Gastroesophageal sphincter (tissue), 4 donors: ENCODE measurements at places on chromosomes 5 and 9. TPM values are rescaled to one million over a fixed set of nuclear protein-coding genes. Genes with fewer than 3 reads are reported as not detected.

Gene DDX41
- total RNA-seq = 67.0 TPM

Gene PCDHAC2
- 1.6 TPM for total RNA-seq

Gene PCDHGA4
- total RNA-seq = 8.0 TPM

Gene STK32A
- 0.77 TPM for total RNA-seq

Gene PLCXD3
- 3.0 TPM for total RNA-seq

Gene IPO11
- 25.1 TPM for total RNA-seq

DNA sequence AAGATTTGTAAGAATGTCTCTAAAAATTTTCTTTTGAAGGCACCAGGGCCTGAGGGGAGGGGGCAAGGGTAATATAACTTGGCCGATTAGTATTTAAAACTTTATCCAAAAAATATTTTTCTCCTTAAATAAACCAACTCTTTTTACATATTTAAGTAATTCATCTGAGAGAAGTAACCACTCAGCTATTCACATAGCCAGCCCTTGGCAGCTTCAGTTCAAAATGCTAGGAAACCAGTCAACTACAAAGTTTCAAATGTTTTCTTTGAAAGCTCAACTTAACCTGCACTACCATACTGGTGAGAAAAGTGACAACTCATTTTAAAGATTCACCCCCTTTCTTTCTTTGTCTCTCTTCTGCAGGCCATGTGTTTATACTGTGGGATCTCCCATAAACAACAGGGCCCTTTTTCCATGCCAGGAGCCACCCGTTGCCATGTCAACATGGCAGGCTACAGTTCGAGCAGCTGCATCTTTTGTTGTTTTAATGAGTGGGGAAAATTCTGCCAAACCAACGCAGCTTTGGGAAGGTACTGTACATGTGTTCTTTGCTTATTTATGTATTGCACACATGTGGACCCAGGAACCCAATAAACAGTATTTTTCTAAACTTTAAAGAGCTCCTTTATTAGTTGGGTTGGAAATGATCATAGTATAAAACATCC, 46.3 kb downstream of the AOPEP start:
- ATAC-seq = no peak

GRCh38 chr9:98550206-98550820, 158.4 kb downstream of the GABBR2 start:
- no peak for ATAC-seq

GRCh38 chr5:63820577-63820976, 141.7 kb downstream of the HTR1A start:
- ATAC-seq = no peak

GRCh38 chr5:129345213-129345924, 114.7 kb upstream of the ADAMTS19 start:
- ATAC-seq = no peak

GRCh38 chr5:55141945-55142690, 17.9 kb upstream of the GPX8 start:
- ATAC-seq = no peak

DNA sequence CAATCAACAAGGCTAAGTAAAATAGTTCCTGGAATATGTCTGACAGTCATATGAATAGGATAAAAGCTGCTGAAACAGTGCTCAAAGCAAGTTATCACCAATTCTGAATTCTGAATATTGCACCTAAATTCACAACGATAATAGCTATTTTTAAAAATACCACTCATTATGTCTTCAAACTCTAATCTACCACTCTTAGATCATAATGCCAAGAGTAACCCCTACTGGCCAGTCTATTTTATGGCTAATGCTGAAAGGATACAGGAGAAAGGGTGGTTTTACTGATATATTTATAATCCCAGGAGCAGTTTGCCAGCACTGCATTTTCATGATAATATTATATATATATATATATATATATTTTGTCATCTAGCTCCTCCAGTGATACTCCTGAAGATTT, 232.8 kb downstream of the PDE4D start:
- no peak for ATAC-seq
